ENCODE measurements at places on chromosomes 7 and 10.
A peak's percentile ranks its signal among the peaks of the same experiment; 100 is the strongest.

GRCh38 chr10:68139448-68140272 is 30.4 kb downstream of the MYPN start:
- no peak for DNase-seq

DNA sequence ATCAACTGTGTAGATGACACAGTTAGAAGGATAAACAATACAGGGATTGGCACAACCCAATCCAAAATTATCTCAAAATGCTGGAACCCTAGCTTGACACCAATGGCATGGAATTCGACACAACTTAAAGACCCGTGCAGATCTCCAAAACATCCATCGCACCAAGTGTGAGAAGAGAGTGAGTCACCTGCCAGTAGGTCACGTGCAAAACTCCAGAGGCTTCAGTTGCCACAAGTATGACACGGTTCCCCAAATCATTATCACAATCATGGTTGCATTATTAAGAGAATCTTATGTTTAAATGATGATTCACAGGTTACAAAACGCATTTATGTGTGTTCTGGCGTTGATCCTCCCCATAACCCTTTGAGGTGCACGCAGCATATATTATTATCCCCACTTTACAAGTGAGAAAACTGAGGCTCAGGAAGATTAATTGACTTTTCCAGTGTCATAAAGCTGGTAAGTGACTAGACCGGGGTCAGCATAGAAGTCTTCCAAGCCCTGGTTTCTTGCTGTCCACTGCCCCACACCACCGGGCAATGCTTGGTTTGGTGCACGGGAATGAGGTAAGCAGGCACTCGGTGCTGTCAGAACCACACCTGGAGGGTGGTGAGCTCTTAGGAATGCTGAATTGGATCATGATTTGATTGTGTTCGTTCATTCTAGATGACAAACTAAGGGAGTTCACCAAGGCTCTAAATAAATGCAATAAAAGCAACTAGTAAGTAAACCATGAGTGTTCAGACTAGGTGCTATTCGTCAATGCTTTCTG is 23.6 kb upstream of the STK17A start:
- no peak for DNase-seq

DNA sequence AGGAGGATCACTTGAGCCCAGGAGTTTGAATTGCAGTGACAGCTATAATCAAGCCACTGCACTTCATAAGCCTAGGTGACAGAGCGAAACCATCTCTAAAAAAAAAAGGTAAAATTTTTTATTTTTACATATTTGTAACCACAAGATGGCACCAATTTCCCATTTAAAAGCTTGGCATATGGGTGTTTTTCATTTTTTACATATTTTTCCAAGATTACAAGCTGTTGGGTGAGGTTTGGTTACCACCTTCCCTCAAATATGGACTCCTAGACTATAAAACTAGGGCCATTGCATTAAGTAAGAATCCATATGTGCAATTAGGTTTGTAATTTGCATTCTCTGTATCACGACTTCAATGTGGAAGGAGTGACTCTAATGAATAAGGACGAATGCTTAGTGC is 129.3 kb upstream of the ACBD5 start:
- no peak for DNase-seq

DNA sequence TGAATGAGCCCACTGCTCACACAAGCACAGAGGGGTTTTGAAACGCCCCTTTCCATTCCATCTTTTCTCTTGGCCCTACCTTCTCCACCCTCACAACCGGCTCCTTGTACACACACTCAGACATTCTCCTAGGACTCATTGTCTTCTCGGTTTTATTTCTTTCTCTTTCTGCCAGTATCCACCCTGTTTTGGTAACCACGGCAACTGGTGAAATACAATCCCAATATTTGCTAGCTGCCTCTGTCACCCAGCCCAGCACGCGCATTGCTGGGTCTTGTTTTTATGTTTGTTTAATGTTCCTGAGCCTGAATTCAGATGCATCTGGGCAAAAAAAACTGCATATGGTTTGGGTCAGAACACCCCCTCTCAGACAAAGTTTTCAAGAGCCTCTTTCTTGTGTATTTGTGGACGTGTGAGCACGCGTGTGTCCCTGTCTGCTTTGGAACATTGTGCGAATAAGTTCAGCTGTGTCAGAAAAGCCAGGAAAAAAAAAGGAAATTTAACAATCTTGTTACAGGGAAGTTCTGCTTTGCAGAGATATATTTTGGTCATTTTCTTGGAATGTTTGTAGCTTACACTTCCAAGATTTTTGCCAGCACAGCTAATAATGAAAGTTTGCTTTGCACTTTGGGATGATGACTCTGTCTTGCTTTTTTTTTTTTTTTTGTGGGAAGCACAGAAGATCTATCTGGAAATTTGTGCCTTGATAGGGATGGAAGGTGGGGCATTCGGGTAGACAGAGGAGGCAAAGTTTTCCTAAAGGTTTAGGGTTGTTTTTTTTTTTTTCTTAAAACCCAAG is 225.9 kb downstream of the TRIL start:
- no peak for DNase-seq

DNA sequence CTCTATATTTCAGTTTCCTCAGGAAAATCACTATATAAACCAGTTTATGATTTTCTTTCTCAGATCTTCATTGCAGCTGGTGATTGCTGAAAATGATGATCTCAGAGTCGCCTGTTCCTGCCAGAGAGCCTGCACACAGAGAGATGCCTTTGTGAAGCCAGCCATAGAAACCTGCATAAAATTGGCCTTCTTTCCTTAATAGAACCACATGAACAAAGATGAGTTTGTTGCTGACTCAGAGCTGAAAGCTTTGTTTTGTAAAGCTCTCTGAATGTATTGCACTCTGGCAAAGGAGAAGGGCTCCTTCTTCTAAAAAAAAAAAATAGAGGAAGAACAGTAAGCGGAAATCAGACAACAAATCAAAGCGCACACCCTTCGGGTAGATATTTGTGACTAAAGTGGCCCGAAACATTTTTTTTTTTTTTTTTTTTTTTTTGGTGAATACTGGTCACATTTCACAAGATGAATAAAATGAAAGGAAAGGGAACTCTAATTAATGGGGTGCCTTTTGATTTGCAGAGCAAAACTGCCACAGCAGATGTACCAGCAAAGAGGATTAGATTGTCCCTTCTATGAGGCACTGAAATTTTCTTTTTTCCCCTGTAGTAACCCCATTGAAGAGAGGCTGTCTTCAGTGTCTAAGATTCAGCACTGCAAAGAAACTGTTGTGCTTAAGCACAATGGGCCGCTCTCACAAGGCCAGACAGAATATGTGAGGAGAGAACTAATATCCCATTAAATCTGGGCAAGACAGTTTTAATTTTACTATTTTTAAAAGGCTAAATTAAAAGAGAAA is 75.1 kb upstream of the PTPRZ1 start:
- DNase-seq: no peak

DNA sequence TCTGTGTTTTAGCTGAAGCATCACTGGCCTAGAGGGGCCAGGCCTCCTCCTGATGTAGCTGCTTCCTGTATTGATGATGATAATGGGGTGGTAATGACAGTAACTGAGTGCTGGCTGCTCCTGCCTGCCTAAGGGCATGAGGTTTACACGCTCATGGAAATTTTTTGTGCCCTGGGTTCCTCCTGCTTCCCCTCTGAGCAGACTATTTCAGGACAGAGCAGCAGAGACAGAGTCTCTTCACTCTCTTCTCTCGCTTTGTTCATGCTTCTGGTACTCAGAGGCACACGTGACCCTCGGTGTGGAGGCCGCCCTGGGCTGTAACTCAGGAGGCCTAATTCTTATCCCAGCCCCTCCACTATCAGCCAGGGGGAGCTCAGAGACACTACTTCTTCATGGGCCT is 27.9 kb downstream of the LRRC20 start:
- no peak for DNase-seq

GRCh38 chr10:110504111-110504735 is 6.5 kb downstream of the DUSP5 start:
- peak; percentile 55 for DNase-seq

DNA sequence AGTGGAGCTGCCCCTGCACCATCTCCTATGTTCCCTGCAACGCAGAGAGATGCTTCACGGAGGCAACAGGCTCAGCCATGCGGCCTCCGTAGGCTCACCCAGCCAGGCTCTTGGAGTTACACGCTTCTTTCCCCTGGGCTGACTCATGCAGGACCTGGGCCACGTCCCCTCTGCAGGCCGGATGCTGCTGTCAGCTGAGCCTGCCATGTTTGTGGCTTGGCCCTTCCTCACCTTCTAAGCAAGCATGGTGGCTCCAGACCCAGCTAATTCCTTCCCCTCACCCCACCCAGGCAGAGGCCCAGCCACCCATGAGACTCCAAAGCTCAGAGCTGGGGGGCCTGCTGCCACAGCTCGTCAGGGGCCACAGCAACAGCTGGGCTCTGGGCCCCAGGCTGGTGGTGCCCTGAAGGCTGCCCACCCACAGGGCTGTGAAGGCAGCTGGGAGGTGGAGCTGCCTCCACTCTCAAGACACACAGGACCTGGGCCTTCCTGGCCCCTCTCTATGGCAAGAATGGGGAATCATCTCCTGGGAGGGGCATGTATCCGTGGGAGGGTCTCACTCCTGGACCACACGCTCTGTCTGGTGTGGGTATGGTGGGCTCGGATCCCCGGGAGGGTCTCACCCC is 219.6 kb downstream of the ELFN1 start:
- DNase-seq: no peak

- DNase-seq: no peak
These were observed 8.6 kb upstream of the CCDC7 start for GRCh38 chr10:32437334-32437733.

DNA sequence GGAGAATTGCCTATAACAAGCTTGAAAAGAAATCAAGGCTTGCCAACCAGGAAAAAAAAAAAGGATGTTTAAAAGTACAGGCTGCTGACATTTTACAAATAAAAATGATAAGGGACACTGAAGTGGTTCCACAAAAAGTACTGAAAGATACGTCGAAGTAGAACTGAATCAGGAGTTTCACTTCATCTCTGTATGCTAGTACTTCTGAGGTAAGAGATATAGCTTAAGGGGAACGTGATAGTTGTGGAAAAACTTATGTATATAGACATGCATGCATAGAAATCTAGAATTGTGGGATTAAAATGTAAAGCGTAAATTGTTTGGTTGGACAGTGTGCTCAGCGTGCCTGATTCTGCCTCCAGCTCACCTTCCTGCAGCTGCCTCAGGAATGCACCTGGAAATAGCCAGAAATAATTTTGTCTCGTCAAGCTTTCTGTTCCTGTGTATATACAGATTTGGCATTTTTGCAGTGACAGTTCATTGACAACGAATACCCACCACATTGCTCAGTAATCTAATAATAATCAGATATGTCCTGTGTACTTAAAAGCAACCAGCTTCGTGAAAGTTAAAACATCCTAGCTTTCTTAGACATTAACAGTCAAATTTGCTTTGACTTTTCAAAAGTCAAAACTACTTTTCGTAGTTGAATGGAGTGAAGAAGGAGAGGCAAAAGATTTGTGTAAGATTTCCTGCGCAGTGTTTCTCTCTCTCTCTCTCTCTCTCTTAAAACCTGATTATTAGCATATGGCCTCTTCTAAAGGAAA is 1.4 kb downstream of the SOSTDC1 start:
- DNase-seq: no peak

- DNase-seq: no peak
These were observed 21.6 kb upstream of the RPEL1 start for GRCh38 chr10:103224133-103224532.

- DNase-seq: no peak
These were observed 975 bp downstream of the CNTNAP2 start for GRCh38 chr7:146117576-146117975.

DNA sequence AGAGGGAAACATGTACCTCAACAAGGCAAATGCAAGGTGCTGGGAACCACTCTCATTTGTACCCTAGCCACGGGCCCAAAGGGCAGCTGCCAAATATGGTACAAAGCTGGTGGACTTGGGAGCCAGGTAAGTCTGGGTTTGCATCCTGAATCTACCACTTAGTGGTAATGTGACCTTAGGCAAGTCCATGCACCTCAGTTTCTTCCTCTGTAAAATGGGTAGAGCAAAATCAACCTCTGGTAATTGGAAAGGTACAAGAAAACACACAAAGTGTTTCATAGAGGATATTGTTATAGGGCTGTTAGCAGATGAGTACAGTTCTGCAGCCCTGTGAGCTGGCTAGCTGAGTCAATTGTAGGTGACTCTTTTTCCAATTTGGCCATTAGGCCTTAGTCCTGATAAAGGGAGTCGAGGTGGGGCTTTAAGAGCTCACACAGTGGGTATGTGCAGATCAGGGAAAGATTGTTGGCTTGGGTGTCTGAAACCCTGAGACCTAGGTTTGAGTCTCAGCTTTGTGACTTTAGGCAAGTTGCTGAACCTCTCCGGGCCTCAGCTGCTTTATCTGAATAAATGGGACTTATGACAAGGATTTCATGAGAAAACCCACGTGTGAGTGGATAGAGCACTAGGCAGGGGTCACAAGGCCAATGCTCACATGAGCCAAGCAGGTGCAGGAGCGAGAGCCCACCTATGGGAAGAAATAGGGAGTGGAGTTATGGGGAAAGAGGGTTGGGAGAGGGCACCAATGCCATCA is 121.3 kb upstream of the GDF10 start:
- no peak for DNase-seq

- no peak for DNase-seq
These were observed 125.6 kb upstream of the PRPS1L1 start for GRCh38 chr7:18153183-18153748.

DNA sequence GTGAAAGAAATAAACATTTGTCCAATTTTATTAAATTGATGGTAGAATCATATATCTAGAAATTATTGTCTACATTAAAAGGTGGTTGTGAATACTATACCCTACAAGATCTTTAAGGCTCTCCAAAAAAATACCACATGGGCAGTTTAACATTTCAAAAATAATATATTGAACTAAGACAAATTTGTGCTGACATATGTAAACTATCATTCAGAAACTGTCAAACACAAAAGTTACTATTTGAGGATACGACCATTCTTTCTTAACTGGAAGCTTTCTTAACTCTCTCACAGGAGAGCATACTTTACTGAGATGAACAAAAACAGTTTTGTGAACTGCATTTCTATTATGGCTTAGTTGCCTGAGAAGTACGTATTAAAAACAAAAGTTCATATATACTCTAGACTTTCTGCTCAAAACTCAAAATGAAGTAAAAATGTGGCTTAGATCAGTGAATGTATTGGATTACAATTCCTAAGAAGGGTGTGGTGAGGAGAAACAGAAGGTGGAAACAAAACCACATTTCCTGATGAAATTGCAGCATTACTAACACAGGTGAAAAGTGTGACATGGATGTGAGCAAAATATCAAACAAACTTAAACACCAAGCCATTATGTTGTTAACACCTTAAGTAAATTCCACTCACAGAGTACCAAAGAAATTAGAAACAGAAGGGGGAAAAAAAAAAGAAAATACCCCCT is 138.5 kb downstream of the SEMA3A start:
- DNase-seq: no peak

GRCh38 chr10:63698787-63699150 is 177.6 kb downstream of the REEP3 start:
- no peak for DNase-seq

- DNase-seq: no peak
These were observed 35.3 kb upstream of the AGR2 start for GRCh38 chr7:16840094-16840493.

Data from activated naive CD4-positive, alpha-beta T cell treated with anti-CD3 and anti-CD28 coated beads, Interleukin-2, amount 50 U/mL, for 72 hours (primary cell).